Left lung (tissue), 14 donors: ENCODE measurements at places on chromosomes 5 and 9. TPM values are rescaled to one million over a fixed set of nuclear protein-coding genes. Genes with fewer than 3 reads are reported as not detected.

Gene LRRC19
- polyA plus RNA-seq = 0.13 TPM

Gene TMEM171
- 0.15 TPM for polyA plus RNA-seq

Gene CEL
- 2.4 TPM for polyA plus RNA-seq

Gene AK3
- 68.2 TPM for polyA plus RNA-seq

Gene CYLC2
- not detected for polyA plus RNA-seq

Gene LCN15
- polyA plus RNA-seq = 0.07 TPM

Gene MACIR
- polyA plus RNA-seq = 12.1 TPM

Gene CEP72
- polyA plus RNA-seq = 9.8 TPM

Gene ORM2
- 1.7 TPM for polyA plus RNA-seq

Gene STING1
- polyA plus RNA-seq = 75.7 TPM

Gene DPP7
- polyA plus RNA-seq = 40.8 TPM

Gene OGN
- 88.9 TPM for polyA plus RNA-seq

Gene FOXD4L3
- not detected for polyA plus RNA-seq

Gene SGCD
- 15.8 TPM for polyA plus RNA-seq

Gene DTWD2
- 8.5 TPM for polyA plus RNA-seq

Gene LHFPL2
- polyA plus RNA-seq = 39.6 TPM
